ENCODE measurements at places on chromosomes 16 and 17.

GRCh38 chr17:7515911-7516610 is 31.9 kb downstream of the POLR2A start:
- peak; percentile 58 for DNase-seq

- DNase-seq: no peak
Measured at GRCh38 chr17:74598346-74599022, 6.4 kb upstream of the CD300LD start.

DNA sequence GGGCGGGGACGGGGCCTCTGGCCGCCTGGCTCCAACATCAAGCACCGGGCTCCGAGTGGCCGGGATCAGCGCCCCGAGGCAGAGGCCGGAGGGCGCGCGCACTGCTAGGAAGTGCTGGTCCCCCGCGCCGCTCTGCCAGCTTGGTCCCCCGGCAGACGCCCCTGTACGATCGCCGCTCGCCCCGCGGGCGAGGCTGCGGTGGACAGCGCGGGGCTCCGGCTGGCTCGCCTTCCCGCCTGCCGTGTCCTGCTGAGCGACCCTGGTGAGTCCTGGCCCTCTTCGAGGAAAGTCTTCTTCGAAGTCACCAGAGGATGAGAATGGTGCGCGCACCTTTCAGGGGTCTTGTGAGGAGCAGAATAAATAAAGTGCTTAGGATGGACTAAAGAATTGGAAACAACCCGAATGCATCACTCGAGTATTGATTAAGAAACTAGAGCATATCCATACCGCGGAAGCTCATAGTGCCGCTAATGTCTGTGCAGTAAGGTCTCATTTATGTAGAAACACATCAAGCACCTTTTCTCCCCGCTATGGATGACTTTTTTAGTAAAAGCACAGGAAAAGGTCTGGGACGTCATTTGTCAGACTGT is 392 bp downstream of the ZNF213 start:
- no peak for DNase-seq

DNA sequence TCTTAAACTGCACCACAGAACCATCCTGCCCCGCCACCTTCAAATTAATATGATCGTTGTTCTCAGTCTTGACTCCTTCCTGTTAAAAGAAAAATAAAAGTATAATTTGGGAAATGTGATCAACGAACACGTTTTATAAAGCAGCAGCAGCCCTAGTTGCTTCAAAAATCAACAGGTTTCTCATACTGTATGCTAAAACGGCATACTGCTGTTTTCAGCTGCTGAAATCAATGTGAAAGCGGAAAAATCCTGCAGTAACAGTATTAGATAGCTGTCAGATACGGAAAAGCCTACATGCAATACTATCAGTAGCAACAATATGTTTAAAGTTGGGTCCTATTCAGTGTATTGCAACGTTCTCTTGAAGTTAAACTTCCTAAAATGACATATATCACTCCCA is 1.6 kb downstream of the SUMO2 start:
- no peak for DNase-seq

GRCh38 chr16:27499659-27500055 is 50.1 kb downstream of the GTF3C1 start:
- DNase-seq: no peak

DNA sequence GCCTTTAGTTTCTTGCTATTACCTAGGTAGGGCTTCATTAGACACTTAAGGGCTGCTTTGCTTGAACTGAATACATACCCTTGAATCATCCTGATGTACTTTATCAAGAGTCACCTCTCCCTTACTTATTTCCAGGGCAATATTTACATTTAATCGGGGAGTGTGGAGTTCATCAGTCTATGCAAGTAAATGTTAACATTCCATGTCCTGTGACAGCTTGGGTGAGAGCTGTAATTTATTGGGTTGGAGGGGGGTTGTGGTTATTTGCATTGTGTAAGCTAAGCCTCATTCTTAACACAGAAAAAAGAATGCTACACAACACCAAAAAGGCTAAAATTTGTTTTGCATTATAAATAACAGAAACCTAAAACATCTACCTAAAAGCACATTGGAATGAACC is 16.7 kb downstream of the KCNJ16 start:
- DNase-seq: no peak

DNA sequence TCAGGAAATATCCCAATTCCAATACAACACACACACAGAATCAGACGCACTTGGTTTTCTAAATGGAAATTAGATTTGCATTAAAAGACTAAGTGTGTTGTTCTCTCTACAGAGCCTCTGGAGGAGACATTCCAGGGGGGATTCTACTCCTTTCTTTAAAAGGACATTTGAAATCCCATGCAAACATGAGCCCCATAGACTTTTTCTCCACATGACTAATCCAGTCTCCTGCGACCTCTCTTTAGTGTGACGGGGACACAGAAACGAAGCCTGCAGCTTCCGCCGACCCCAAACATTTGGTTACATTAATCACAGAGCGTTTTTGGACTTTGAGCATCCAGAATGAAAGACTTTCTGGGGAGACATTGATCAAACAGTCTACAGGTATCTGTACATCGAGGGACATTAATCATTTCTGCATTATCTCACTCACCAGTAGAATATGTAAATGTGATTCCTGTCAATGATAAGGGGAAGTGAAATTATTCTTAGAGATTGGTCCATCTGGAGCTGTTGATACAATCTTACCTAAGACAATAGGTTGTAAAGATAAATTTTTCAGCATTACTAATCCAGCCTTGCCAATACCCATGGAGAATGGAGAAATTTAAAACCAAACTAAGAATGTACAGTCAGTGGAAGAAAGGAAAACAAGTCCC is 103.4 kb upstream of the IRX3 start:
- no peak for DNase-seq

- peak; percentile 21 for DNase-seq
Measured at GRCh38 chr17:16924696-16925440, 47.0 kb downstream of the TNFRSF13B start.

- DNase-seq: no peak
Measured at GRCh38 chr17:68612209-68612922, 11.2 kb upstream of the FAM20A start.

- DNase-seq: no peak
Measured at GRCh38 chr16:27645396-27645795, 95.5 kb downstream of the KATNIP start.

GRCh38 chr16:80752541-80752940 is 51.9 kb downstream of the CDYL2 start:
- no peak for DNase-seq

- DNase-seq: no peak
Measured at GRCh38 chr17:51739245-51739886, 419.1 kb downstream of the CA10 start.

DNA sequence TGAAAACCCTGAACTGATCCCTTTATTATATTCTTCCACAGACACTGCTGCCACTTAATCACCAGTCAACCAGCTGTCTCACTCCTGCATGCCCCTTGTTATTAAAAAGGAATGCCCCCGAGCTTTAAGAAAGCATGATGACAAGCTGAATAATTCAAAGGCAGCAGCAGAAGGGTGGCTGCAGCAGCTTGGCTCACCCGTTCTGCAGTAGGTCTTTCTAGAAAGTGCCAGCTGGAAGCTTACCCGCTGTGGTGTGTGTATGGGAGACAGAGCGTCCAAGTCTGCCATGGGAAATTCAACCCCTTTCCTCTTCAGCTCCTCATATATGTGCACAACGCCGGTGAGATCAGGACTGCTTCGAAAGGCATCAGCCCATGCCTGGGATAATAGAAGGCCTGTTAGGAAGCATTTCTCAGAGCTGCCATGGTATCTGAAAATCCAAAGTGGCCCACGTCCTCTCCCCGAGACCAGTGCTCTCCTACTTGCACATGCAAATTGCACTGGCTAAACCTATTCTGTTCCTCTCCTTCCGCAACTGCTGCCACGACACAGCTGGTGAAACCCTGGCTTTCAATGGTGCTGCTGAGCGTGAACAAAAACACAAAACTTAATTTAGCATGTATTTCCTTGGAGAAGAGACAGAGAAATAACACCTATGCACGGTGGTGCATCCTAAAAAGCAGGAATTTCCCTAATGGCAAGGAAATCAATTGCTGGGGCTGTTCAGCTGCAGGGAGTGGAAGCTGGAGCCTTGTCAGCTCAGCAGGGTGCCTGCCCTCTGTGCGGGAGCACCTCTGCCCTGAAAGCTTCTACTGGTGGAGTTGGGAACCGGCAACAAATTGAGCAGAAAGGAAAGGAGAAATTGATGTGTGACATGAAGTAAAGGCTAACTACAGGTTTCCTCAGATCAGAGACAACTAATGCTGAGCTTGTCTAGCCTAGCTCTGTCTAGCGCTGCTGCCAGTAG is 47.9 kb upstream of the SREBF1 start:
- no peak for DNase-seq

DNA sequence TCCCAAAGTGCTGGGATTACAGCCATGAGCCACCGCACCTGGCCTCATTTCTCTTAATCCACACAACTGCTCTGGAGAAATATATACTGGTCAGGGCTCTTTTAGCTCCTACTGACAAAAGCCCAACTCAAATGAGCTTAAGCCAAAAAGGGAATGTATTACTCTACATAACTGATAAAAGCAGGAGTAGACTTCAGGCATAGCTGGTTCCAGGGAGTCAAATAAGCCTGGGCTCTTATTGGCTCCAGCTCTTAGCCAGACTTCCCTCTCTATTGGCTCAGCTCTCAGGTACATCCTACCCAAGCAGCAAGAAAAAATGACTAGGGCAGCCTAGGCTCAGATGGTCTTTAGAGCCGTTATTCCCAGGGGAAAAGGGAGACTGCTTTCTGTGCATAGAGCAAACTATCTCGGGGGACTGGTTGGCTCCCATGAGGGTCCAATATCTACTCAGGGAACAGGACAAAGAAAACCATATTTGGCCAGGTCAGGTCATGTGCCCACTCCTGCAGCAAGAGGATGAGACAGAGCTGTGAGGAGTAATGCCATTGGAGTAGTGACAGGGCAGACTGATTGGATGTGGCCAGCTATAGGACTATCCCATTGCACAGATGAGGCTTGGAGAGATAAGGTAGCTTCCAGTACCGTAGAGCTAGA is 21.2 kb downstream of the TBX2 start:
- DNase-seq: no peak

GRCh38 chr17:34793231-34793908 is 167.9 kb downstream of the CCT6B start:
- no peak for DNase-seq

GRCh38 chr17:6502871-6503509 is 53.4 kb downstream of the PITPNM3 start:
- peak; percentile 6 for DNase-seq

DNA sequence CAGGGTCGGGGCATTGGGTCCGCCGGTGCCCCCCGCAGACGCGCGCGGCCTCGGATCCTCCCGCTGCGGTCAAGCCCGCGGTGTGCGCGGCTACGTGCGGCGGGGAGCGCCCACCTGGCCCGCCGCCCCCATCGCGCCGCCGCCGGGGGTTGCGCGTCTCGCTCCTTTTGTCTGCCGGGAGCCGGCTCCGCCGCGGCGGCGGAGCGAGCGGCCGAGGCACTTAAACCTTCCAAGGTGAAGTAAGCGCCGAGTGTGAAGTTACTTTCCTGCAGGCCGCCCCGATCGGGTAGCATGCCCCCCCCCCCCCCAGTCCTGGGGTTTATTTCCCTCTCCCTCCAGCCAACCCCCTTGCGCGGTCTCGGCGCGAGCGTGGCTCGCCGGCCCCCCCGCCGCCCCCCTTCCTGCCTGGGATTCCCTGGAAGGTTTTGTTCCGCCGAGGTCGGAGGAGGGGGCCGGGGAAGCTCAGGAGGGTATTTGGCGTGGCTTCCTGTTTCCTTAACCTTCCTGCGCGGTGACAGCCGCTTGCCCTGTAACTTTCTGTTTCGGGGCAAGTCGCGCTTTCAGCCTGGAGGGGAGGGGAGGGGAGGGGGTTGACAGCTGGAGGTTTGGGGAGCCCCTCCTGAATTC is 56.6 kb upstream of the GSE1 start:
- DNase-seq: peak; percentile 80

- no peak for DNase-seq
Measured at GRCh38 chr16:28146536-28146935, 65.2 kb downstream of the XPO6 start.

- no peak for DNase-seq
Measured at GRCh38 chr17:73267648-73268537, 6.2 kb upstream of the CPSF4L start.

GRCh38 chr17:80927791-80928216 is 63.8 kb upstream of the CHMP6 start:
- no peak for DNase-seq

GRCh38 chr17:18184143-18185031 is 759 bp downstream of the ALKBH5 start:
- peak; percentile 77 for DNase-seq

GRCh38 chr17:72122010-72122764 is 1.4 kb downstream of the SOX9 start:
- DNase-seq: no peak

DNA sequence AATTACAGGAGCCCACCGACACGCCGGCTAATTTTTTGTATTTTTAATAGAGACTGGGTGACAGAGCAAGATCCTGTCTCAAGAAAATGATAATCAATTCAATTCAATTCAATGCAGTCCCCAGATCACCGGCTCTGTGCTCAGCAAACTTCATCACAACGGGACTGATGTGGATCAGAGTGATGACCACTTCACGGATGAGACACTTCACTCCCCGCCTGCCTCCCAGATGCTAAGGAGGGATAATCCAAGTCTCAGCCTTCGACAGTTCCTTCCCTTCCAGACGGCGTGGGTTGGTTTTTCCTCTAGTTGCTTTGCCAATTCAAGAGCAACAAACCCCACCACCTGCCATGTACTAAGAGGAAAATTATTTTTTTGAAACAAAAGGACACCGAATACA is 93.8 kb downstream of the ZDHHC7 start:
- no peak for DNase-seq

GRCh38 chr16:20673882-20674683 is 23.4 kb downstream of the ACSM1 start:
- DNase-seq: no peak

DNA sequence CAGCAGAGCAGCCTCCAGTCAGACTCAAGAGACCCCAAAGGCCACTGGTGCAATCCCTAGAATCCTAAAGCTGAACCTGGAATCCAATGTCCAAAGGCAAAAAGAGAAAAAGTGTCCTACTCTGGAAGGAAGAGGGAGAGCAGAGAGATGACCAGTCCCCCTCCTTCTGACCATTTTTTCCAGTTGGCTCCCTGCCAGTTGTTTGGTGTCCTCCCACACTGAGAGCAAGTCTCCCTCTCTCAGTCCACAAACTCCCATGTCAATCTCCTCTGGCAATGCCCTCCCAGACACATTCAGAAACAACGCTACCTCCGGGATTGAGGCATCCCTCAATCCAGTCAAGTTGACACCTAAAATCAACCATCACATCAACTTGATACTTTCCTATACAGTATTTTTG is 4.3 kb upstream of the CLEC19A start:
- no peak for DNase-seq

- DNase-seq: no peak
Measured at GRCh38 chr17:81183316-81183715, 17.3 kb upstream of the AATK start.

Measured in lower lobe of right lung (tissue), 2 donors.